ENCODE measurements at places on chromosomes 13 and 19.

DNA sequence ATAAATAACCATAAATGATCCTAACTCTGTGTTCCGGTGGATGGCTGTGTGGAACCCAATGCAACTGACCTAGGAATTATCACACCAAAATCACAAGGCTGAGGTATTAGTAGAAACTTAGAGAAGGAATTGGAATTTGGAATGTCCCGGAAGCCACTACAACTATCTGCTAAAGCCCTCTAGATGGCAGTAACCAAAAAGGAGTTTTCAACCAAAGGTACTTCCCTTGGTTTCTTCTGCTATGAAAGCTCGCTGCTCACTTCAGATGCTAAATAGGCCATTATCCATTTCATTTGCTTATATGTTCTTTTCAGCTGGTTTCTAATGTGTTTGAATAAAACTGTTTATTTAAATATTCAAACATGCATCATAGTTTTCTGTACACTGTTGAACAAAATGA, 1589.1 kb upstream of the SPRY2 start:
- no peak for DNase-seq

GRCh38 chr13:74409551-74409950, 275.3 kb upstream of the KLF12 start:
- DNase-seq: no peak

GRCh38 chr19:23762548-23762883, 3.8 kb upstream of the ZNF681 start:
- DNase-seq: no peak

- DNase-seq: no peak
Observed at GRCh38 chr13:98420554-98421175, 156.2 kb downstream of the STK24 start.

DNA sequence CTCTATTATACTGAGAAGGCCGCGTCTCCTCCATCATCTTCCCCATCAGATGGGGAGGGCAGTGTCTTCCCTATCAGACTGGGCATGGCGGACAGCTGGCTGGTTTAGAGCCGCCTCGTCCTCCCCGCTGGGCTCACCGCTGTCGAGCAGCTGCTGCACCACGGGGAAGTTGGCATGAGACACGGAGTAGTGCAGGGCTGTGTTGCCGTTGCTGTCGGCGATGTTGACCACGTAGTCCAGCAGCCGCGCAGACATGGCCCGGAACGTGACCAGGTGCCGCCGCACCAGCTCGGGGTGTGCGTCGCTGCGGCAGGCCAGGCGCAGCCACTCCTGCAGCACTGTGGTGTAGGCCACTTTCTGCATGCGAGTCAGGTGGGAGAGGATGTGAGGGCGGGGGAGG, 18.8 kb upstream of the SPC24 start:
- DNase-seq: no peak
